ENCODE measurements at places on chromosomes 13 and 19.

DNA sequence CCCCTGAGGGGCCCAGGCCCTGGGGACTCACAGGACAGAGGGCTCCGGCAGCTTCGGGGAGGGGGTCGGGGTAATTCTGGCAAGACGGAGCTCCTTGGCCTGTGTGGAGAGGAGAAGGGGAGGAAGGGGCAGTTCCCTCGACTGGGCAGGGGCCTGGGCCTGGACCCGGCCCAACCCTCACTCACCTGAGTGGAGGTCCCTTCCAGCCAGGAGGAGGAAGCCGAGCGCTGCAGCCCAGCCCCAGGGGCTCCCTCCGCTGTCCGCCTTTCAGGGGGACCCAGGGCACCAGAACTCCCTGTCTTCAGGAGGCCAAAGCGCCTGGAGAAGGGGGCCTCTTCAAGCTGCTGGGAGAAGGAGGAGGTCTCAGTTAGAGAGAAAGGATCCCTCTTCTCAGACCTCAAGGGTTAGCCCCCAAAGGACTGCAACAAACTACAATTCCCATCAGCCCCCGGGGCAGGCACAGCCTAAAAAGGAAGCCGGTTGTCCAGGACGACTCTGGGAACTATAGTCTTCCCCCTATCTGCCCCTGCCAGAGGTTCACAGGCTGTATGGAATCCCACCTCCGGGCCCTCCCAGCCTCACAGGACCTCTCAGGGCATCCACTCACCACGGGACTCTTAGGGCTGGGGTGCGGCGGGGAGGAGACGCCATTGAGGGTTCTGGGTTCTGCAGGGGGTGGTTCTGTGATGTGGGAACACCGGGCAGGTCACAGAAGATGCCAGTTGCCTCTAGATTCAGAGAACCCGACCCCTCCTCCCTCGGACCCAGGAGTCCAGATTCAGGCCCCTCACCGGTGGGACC, 19.8 kb downstream of the EPS8L1 start:
- DNase-seq = no peak

DNA sequence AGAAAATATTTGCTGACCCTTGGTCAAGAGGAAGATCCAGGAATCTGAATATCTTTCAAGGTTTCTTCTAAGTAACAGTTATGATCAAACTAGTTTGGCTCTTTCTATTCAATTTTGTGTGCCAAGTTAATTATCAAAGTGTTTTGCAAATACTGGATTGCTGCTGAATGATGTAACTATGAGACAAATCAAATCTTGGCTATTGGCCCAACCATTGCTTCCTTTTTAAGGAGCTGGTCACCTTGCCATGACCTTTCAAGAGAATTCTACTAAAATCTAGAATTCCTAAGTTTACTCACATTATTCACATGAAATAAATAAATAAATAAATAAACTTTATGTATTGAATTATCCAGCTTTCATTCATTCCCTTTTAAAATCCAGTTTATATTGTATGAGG, 371.8 kb downstream of the SLITRK6 start:
- DNase-seq = no peak

DNA sequence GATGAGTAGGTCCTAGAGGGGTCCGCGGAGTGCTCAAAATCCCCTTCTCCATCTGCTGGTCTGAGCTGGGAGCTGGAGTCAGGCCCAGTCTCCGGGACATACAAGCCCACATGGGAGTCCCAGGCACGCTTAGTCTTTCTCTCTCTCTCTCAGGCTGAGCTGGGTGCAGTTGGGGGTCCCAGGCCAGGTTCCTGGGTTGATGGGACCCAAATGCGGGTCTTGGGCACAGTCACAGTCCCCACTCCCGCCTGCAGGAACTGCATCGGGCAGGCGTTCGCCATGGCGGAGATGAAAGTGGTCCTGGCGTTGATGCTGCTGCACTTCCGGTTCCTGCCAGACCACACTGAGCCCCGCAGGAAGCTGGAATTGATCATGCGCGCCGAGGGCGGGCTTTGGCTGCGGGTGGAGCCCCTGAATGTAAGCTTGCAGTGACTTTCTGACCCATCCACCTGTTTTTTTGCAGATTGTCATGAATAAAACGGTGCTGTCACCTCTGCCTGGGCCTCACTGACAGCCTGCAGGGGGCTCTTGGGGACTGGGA, 23.8 kb downstream of the CYP4F12 start:
- no peak for DNase-seq

GRCh38 chr13:113758651-113759524, at the start of gene TMEM255B:
Gene TMEM255B (plus strand): TSS chr13:113759226. CDS start chr13:113759270, 44 bp downstream.
- DNase-seq = peak; percentile 92

- DNase-seq = no peak
These were observed 76.7 kb downstream of the RASL11A start for GRCh38 chr13:27347211-27347772.

- peak; percentile 91 for DNase-seq
These were observed 4.2 kb upstream of the DAND5 start for GRCh38 chr19:12965017-12965811.

DNA sequence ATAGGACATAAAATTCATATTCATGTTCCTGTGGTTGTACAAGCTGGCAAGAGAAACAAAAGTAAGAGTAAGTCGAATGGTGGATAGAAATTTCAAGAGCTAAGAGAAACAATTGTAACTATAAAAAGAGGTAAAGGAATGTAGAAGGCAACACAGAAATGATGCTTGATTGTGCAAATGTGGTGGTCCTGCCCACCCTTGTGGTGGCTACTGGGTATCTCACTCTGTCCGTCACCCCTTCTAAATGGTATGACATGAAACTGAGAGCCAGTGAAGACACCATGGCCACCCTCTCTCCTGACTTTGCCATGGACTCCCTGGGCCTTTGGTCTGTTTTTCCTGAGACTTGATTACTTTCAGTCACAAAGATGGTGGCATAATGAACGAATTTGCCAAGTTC, 925.9 kb upstream of the SLITRK6 start:
- no peak for DNase-seq

- DNase-seq = no peak
These were observed 73.2 kb downstream of the DIAPH3 start for GRCh38 chr13:60090574-60090973.

DNA sequence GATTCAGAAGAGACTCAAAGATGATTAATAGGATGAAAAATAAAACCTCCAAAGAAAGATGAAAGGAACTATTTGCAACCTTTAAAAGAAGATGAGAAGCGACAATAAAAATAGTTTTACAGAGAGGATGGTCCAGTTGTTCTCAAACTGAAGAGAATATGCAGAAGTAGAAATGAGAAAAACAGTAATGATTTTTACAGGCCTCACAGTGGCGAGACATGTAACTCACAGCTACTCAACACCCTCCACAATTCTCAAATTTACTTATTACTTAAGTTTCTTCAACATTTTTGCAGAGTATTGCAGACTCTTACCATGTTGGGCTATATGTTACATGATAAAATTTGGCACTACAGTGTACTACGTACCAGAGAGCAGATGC, 20.8 kb downstream of the NUFIP1 start:
- no peak for DNase-seq

DNA sequence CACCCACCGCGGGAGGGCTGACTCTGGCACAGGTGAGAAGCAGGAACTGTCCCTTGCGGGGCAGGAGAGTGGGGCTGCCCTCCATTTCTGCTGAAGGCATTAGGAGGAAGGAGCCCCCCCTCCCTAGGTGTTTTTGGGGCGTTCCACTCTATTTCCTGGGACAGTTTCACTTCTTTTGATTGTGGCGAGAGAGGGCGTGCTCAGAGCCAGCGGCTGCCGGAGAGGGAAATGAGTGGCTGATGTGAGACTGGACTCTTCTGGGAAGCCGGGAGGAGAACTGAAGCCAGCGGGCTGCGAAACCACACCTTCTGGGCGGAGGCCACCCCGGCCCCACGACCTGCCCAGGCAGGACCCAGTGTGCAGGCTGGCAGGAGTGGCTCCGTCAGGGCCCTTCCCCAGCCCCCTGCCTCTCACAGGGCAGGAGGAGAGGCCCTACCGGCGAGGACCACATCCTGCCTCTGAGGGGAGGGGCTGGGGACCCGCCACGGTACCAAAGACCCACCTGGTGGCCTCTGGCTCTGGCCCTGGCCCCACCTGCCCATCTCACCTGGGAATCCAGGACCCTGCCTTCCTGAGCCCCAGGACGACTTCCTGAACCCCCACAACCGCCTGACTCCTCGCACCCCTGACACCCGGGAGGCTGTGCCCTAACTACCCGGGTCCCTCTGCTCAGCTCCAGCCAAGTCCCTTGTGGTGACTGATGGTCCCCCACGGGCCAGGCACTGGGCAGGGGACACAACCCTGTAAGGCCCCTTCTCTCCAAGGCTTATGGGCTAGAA, 25.9 kb downstream of the MPND start:
- DNase-seq = peak; percentile 86

DNA sequence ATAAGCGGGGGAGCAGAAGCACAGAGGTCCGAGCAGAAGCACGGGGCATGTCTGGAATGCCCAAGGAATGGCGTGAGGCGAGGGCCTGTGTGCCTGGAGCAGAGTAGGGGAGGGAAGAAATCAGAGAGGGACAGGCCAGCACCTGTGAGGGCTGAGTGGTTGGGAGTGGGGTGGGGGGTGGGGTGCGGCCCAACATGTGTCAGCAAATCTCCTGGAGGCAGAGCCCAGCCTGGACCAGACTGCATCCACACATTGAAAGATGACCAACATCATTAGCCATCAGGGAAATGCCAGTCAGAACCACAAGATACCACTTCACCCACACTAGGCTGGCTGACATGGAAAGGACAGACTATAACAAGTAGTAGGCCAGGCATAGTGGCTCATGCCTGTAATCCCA, 11.2 kb downstream of the CLASRP start:
- DNase-seq = no peak

DNA sequence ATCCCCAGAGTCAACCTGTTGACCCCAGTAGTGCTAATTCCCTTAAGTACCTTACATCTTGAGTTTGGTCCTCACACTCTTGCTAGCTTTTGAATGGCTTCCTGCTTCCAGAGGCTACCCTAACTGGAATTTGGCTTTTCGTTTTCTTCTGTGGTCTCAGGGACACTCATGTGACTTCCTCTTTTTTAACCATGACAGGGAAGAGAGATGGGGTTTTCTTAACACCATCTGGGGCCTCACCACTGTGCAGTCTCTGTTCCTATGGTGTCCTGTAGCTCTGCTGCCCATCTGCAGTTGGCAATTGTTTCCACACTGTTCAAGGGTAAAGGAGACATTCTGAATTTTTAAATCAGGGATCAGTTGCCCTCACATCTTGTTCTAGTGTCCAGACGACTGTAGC, 66.7 kb downstream of the SLC10A2 start:
- no peak for DNase-seq

DNA sequence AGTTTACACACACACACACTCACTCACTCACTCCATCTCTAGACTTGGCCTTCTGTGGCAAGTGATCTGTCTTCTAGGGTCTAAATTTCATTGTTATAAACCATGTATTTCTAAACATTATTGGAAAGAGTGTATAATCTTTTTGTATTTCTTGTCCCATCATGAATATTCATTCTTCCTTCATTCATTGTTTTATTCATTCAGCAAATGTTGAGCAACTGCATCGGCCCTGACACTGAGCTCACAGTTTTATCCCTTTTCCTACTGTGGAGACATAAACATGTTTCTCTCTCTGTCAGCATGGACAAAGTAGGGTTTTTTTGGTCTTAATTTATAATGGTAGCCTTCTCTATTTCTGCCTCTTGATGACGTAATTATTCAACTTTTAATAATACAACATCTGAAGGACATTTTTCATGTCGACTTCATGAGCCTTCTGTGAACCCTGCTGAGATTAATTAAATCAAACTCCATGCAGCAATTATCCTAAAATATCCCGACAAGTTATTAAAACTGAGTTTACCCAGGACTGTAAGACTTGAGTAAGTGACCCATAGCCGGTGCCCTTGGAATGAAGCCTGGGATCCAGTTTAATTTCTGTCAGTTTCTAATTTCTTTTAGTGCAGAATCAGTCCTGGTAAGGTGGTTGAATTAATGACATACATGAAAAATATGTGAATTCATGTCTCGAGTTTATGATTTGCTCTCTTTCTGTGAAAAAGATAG, 7.3 kb downstream of the SPATA13 start:
- no peak for DNase-seq

DNA sequence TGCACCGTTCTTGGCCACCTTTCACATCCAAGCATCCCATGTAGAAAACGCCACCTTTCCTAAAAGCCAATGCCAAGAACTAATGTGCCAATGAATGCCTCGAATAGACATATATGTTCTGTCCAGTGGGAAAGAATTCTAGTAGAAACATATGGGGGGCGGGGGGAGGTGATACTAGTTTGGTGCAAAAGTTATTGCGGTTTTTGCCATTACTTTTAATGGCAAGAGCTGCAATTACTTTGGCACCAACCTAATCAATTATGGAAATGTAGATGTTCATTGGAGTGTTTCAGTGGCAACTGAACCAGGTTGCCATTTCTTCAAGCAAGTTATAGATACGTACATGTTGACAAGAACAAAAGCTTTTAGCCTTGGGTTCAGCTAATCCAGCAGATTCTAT, 34.6 kb downstream of the SLC15A1 start:
- DNase-seq = no peak

GRCh38 chr13:87676254-87677042, 5.3 kb downstream of the SLITRK5 start:
- DNase-seq = no peak

GRCh38 chr13:39528661-39528980, 74.4 kb downstream of the LHFPL6 start:
- DNase-seq = no peak

- peak; percentile 54 for DNase-seq
These were observed at the start of gene ICAM4 for GRCh38 chr19:10286803-10287737. Gene ICAM4 (plus strand): TSS chr19:10286955. CDS start chr19:10287013, 58 bp downstream.

DNA sequence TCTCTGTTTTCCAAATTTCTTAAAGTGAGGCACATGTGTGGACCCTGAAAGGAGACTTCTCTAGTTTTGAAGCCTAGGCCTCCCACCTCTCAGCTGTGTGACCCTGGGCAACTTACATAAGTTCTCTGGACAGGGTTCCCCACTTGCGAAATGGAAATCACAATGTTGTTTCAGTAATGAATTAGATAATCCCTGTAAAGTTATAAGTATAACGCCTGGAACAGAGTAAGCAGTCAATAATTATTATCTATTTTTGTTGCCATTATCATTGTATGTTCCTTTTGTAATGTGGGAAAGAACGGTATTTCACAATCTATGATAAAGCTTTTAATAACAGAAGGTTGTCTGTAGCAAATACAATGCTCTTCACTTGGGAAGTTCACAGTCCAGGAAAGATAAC, 437.3 kb upstream of the ZNF507 start:
- no peak for DNase-seq

GRCh38 chr19:33310606-33311325, 8.4 kb upstream of the CEBPA start:
- peak; percentile 71 for DNase-seq

GRCh38 chr19:1837625-1838105, 10.6 kb downstream of the REXO1 start:
- peak; percentile 71 for DNase-seq

- no peak for DNase-seq
These were observed at the start of gene CD79A for GRCh38 chr19:41876847-41877832. Gene CD79A (plus strand): TSS chr19:41877279. CDS start chr19:41877305, 26 bp downstream.

GRCh38 chr19:38251564-38252051, 4.6 kb downstream of the PPP1R14A start:
- DNase-seq = no peak

DNA sequence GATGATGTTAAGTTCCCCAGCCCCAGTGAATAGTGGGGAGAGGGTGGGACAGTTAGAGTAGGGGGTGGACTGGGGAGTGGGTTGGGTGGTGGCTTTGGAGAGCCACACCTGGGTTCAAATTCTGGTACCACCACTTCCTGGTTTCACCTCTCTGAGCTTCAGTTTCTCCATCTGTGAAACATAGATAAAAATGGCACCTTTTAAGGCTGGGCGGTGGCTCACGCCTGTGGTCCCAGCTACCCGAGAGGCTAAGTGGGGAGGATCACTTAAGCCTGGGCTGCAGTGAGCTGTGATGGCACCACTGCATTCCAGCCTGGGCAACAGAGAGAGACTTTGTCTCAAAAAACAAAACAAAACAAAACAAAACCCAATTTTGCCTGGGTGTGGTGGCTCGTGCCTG, 5.9 kb downstream of the VAV1 start:
- DNase-seq = no peak
